ENCODE measurements at places on chromosomes 6 and 20.
A peak's percentile ranks its signal among the peaks of the same experiment; 100 is the strongest.

DNA sequence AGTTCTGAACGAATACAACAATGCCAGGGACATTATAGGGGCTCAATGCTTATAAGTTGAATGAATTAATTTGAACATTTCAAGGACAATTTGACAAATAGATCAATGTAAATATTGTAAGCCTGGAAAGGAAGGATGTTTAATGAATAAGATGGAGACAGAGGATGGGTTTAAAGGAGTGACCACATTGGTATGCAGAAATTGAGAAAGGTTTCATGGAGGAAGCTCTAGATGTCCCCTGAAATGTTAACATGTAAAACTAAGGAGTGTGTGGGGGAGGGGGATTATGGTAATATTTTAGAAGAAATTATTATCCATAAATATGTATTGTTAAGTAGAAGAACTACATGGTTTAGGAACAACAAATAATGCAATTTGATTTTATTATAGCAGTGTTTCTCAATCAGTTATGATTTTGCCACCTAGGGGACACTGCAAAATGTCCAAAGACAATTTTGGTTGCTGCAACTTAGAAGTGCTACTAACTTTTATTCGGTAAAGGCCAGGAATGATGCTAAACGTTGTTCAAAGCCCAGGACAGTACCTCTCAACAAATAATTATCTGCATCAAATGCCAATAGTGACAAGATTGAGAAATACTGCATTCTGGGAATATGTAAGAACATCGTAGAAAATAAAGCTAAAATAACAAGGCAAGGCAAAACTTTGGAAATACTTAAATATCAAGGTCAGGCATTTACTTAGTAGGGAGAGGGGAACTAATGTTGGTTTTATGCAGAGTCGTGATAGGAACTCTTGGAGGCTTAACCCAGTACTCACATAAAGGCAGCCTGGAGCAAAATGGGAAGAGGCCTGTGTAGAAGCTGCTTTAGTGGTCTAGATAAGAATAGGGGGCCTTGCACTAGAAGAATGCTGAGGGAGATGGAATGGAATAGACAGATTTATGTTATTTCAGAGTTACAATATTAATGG is 686.9 kb upstream of the CITED2 start:
- DNase-seq = no peak

DNA sequence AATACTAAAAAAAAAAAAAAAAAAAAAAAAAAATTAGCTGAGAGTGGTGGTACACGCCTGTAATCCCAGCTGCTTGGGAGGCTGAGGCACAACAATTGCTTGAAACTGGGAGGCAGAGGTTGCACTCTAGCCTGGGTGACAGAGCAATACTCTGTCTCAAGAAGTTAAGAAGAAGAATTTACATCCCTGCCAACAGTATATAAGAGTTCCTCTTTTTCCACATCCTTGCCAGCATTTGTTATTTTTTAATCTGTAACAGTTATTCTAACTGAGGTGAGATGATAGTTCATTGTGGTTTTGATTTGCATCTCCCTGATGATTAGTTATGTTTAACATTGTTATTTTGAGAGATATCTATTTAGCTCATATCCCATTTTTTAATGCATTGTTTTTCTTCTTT is 20.3 kb upstream of the DYNLRB1 start:
- DNase-seq = no peak

DNA sequence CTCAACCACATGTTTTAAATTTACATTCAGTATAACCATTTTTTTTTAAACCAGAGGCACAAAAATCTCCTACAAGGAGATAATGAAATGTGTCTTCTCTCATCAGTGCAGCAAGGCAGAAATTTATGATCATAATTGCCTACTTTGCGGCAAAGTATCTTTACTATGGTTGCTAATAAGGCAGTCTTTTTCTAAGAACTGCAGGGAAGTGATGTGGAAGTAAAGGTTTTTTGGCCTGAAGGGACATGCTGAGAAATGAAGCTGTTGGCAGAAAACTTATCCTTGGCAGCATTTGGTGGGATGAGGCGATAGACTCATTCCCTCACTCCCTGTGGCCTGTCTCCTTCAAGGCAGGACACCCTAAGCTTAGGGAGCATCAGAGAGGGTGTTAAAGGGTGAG is 48.7 kb downstream of the SCGN start:
- DNase-seq = peak; percentile 33

GRCh38 chr6:81950877-81951276 is 198.4 kb upstream of the TENT5A start:
- no peak for DNase-seq

DNA sequence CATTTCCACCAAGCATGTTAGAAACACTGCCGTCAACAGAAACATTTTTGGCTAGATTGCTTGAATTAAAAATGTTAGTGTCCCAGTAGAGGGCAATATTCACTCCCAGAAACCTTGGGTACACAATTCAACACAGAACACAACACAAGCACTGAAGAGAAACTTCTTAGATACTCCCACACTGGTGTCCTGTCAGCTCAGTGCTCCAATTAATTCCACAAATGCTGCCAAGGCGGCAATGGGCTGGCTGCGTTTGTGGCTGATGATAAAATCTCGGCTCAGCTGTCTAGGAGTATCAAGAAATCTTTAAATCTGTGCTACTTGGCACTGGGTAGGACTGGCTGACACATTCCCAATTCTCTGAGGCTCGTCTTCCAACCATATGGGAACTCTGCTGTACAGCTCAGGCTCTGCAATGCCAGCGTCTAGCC is 39.3 kb downstream of the BEND3 start:
- DNase-seq = peak; percentile 65

DNA sequence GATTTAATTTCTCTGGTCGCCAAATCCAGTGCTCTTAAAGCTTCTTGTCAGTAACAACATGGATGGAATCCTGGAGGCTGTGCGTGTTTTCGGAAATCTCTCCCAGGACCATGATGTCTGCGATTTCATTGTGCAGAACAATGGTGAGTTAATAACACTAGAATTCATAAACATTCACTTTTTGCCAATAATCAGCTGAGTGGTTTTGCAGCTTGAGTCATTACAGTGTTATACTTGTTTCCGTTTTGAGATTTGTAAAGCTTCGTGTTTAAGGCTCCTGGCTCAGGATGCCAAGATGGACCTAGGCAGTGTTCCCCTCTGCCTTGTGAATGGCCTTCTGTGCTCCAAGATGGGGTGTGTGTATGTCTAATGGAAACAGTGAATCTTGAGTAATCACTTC is 113.8 kb downstream of the ARMC2 start:
- DNase-seq = no peak

DNA sequence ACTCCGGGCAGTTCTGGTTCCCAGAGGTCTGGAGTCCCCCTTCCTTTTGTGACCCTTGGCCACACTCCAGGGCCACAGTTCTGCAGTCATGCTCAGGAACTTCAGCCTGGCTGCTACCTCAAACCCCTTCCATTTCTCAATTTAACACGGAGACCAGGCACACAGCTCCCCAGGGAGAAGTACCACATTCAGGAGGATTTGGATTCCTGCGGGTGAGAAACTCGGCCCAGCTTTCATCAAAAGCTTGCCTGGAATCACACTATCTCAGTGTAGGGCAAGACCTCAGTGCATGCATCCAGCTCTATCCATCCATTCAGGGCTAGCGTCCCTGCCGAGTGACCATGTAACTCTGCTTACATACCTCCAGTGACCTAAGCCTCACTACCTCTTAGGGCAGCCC is 16.8 kb upstream of the IP6K3 start:
- DNase-seq = no peak

All from Ammon's horn (tissue), 1 donor.